Activated CD4-positive, alpha-beta T cell treated with anti-CD3 and anti-CD28 coated beads for 36 hours (primary cell): ENCODE measurements at places on chromosomes 1 and 21. TPM values are rescaled to one million over a fixed set of nuclear protein-coding genes. Genes with fewer than 3 reads are reported as not detected.
A peak's percentile ranks its signal among the peaks of the same experiment; 100 is the strongest.

Gene OR2AK2
- not detected for total RNA-seq

Gene AVPR1B
- total RNA-seq: not detected

DNA sequence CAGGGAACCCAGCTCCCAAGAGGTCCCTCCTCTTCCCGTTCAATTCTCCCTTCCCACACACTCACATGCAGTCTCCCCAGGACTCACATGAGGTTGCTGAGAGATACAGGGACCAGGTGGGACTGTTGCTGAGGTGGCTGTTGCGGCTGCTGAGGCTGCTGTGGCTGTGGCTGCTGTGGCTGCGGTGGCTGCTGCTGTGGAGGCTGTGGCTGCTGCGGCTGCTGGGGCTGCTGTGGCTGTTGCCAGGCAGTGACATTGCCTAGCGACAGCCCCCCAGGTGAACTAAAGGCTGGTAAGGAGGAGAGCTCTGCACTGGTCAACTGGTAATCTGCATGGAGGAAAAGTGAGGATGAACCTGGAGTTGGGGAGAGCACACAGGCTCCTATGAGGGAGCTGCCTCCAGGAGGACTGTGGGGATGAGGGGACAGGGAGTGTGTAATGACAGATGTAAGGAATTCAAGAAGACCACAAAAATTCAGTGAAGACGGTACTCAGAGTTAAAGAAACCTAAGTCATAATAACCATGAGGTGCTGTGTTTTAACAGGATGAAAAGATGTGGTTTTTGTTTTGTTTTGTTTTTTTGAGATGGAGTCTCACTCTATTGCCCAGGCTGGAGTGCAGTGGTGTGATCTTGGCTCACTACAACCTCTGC, 31.8 kb downstream of the MEF2D start:
- no peak overlapping the region for H3K4me3 ChIP-seq
- no peak for DNase-seq
- peaks cover 9% of the 10 kb centered on the region for H3K4me1 ChIP-seq
- no peaks in the 10 kb centered on the region for H3K27me3 ChIP-seq

- DNase-seq: no peak
- peaks cover 32% of the 10 kb centered on the region for H3K36me3 ChIP-seq
- no peaks in the 10 kb centered on the region for H3K27me3 ChIP-seq
- peaks cover 37% of the 10 kb centered on the region for H3K4me1 ChIP-seq
- peak overlapping the region; percentile 92 for H3K4me3 ChIP-seq
These were observed 2.0 kb downstream of the ZMYM6 start for GRCh38 chr1:35029761-35030160.

DNA sequence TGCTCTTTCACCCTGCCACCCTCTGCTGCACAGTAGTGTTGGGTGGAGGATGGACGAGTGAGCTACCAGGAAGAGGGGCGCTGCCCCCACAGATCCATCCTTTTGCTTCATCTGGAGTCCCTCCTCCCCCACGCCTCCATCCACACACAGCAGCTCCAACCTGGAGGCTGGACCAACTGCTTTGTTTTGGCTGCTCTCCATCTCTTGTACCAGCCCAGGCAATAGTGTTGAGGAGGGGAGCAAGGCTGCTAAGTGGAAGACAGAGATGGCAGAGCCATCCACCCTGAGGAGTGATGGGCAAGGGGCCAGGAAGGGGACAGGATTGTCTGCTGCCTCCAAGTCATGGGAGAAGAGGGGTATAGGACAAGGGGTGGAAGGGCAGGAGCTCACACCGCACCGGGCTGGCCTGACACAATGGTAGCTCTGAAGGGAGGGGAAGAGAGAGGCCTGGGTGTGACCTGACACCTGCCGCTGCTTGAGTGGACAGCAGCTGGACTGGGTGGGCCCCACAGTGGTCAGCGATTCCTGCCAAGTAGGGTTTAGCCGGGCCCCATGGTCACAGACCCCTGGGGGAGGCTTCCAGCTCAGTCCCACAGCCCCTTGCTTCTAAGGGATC, 8.5 kb downstream of the CHRNB2 start:
- H3K4me1 ChIP-seq: no peaks in the 10 kb centered on the region
- H3K36me3 ChIP-seq: peaks cover 21% of the 10 kb centered on the region
- H3K27me3 ChIP-seq: no peaks in the 10 kb centered on the region
- no peak for DNase-seq
- H3K4me3 ChIP-seq: no peak overlapping the region

GRCh38 chr1:185398599-185398998, 81.6 kb upstream of the IVNS1ABP start:
- peaks cover 3% of the 10 kb centered on the region for H3K4me1 ChIP-seq
- DNase-seq: no peak
- H3K36me3 ChIP-seq: no peaks in the 10 kb centered on the region
- H3K27me3 ChIP-seq: no peaks in the 10 kb centered on the region
- H3K27ac ChIP-seq: no peak overlapping the region

DNA sequence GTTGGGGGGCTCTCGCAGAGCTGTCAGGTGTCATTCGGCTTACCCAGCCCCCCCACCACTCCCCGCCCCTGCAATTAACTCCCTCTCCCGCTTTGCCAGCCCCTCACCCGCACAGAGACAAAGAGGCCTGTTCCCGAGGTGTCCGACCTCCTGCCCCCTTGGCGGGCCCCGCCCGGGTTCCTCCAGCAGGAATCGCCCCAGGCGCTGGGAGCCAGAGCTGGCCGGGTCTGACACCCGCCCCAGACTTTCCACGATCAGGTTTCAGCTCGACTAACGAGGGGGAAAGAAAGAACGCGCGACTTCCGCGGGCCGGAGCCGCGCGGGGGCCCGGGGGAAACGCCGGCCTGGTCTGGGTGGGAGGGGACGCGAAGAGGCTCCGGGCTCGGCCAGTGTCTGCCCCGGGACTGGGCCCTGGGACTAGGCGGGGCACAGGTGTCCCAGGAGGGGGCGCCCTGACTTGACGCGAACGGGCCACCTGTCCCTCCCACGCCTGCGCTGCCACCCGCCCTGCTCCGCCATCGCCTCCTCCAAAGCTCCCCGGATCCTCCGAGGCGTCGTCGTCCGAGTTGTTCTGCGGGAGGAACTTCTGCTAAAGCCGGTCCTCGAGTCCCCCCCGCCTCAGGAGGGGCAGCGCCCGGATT, 36.4 kb upstream of the HHAT start:
- no peak overlapping the region for H3K27ac ChIP-seq
- peaks cover 55% of the 10 kb centered on the region for H3K27me3 ChIP-seq
- H3K36me3 ChIP-seq: no peaks in the 10 kb centered on the region
- no peak overlapping the region for H3K4me3 ChIP-seq
- peak; percentile 74 for DNase-seq

Gene GJB5
- total RNA-seq: not detected

DNA sequence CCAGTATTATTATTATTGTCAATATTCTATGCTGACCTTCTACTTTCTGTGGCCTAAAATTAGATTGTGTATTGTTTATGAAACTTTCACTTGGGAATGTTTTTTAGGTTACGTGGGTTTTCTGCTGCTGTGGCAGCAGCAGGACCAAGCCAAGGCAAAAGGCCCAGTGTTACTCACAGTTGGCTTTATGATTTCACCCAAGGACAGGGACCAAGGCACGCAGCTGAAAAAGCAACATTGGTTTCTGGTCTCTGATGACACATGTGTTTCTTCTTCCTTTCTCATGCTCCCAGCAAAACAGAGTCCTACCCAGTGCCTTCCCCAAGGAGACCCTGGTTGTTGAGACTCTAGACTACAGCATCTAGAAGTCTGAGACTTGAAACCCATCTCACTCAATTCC, 413.7 kb downstream of the SETD4 start:
- H3K4me3 ChIP-seq: no peak overlapping the region
- no peaks in the 10 kb centered on the region for H3K4me1 ChIP-seq
- H3K27ac ChIP-seq: no peak overlapping the region
- H3K36me3 ChIP-seq: no peaks in the 10 kb centered on the region
- peaks cover 24% of the 10 kb centered on the region for H3K27me3 ChIP-seq

Gene S100A4
- 84.8 TPM for total RNA-seq

Gene IL12RB2
- 99.2 TPM for total RNA-seq

DNA sequence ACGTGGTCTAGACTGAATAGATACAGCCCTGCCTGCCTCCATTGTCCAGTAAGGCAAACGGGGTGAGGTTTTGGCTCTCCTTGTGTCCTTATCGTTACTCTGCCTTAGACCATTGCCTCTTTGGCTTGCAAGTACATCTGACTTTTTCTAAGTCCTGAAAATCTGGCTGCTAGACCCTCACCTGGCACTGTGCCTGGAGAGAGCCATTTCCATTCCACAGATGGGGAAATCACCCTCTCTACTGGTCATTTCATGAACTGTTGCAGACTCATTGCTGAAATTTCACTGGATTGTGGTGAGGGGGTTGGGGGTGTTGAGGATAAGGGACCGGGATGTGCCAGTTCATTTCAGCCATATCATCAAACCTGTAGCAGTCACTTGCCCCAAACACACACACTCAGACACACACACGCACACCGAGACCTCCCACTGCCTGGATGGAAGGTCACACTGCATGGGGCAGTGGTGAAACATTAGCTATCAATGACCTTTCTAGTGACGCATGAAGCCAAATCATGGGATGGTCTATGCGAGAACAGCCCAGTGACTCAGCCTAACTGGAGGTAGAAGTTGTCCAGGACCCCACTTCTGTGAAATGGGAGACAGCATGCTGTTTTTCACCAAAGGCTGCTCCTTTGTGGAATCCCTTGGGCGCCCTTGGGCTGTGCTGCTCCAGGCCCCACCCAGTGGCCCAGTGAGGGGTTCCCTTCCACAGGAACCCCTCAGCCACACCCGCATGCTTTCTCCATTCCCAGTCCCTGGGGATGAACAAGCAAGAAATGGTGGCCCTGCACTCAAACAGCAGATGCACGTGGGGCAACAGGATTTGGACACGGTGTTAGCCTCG, 34.9 kb upstream of the VASH2 start:
- no peaks in the 10 kb centered on the region for H3K4me1 ChIP-seq
- DNase-seq: no peak
- H3K4me3 ChIP-seq: no peak overlapping the region
- H3K27me3 ChIP-seq: peaks cover 7% of the 10 kb centered on the region
- H3K27ac ChIP-seq: no peak overlapping the region
- H3K36me3 ChIP-seq: no peaks in the 10 kb centered on the region

DNA sequence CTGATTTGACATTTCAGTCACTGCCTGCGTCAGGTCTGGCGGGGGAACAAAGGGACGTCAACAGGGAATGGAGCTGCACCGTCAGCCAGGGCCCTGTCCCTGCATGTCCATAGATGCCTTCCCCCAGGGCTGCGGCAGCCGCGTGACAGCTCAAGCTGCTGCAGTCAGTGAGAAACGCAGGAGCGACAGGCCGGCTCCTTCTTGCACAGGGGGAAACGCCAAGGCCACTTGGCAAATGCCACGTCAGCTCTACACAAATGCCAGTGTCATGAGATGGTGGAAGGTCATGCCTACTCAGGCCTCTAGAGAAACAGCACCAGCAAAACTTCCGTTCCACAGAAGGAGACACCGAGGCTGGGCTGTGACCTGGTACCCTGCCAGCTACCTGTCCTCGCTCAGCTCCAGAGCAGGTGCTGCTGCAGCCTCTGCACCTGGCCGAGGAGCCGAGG, 37.7 kb downstream of the SYF2 start:
- peaks cover 11% of the 10 kb centered on the region for H3K4me1 ChIP-seq
- H3K27me3 ChIP-seq: peaks cover 7% of the 10 kb centered on the region
- no peak overlapping the region for H3K4me3 ChIP-seq
- no peak for DNase-seq
- H3K36me3 ChIP-seq: no peaks in the 10 kb centered on the region

DNA sequence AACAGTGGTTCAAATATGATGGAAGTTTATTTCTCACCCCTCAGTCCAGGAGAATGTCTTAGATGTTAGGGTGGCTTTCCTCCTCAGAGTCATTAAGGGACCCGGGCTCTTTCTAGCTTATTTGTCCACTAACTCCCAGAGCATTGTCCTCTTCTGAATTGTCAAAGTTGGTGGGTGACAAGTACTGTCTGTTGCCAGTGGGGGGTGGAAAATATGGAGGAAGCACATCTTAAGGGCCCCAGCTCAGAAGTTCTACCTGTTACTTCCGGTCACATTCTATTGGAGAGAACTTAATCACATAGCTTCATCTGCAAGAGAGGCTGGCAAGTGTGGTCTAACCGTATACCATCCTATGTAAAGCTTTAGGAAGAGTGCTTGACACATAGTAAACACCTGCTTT, 7.1 kb downstream of the CLIC4 start:
- DNase-seq: no peak
- H3K4me1 ChIP-seq: peaks cover 15% of the 10 kb centered on the region
- H3K27me3 ChIP-seq: no peaks in the 10 kb centered on the region
- no peak overlapping the region for H3K27ac ChIP-seq

Gene CFAP74
- not detected for total RNA-seq

Gene UAP1
- total RNA-seq: 29.7 TPM

- no peaks in the 10 kb centered on the region for H3K27me3 ChIP-seq
- no peaks in the 10 kb centered on the region for H3K4me1 ChIP-seq
- no peak for DNase-seq
- no peak overlapping the region for H3K4me3 ChIP-seq
These were observed 320.2 kb upstream of the NFIA start for GRCh38 chr1:60762176-60762575.

Gene NR1I3
- total RNA-seq: not detected

DNA sequence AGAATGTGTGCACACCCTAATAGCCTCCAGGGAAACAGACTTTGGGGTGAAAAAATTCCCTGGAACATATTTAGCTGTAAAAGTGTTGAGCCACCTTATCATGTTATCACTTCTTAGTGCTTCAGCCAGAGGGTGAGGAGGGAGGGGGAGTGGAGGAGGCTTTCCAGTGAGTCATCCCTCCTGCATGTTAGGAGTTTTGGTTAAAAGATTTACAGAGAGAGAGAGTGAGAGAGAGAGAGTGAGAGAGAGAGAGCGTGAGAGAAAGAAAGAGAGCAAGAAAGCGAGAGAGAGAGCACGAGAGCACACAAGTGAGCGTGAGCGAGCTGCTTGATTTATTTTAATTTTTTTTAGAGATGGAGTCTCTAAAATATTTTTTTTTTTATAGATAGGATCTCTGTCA, 13.5 kb upstream of the CACNA1E start:
- DNase-seq: no peak
- no peaks in the 10 kb centered on the region for H3K36me3 ChIP-seq
- peaks cover 25% of the 10 kb centered on the region for H3K27me3 ChIP-seq
- no peaks in the 10 kb centered on the region for H3K4me1 ChIP-seq
- H3K4me3 ChIP-seq: no peak overlapping the region
- no peak overlapping the region for H3K27ac ChIP-seq

DNA sequence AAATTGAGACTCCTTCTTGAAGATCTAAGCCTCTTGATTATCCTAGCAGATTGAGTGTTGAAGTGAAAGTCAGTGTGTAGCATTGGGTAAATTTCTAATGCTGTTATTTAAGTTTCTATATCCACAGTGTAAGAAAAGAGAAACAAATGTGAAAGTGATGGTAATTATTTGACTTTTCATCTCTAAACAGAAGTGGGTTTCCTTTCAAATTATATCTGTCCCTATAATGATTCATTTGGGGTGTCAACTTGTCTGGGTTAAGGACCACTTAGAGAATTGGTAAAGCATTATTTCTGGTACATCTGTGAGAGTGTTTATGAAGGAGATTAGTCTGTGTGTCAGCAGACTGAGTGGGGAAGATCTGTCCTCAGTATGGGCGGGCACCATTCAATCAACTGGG, 133.0 kb upstream of the HMCN1 start:
- H3K4me3 ChIP-seq: no peak overlapping the region
- H3K4me1 ChIP-seq: no peaks in the 10 kb centered on the region
- H3K27ac ChIP-seq: no peak overlapping the region
